ENCODE measurements at places on chromosomes 1 and 21.

- DNase-seq = no peak
Measured at GRCh38 chr1:162279136-162279498, 97.5 kb downstream of the SPATA46 start.

DNA sequence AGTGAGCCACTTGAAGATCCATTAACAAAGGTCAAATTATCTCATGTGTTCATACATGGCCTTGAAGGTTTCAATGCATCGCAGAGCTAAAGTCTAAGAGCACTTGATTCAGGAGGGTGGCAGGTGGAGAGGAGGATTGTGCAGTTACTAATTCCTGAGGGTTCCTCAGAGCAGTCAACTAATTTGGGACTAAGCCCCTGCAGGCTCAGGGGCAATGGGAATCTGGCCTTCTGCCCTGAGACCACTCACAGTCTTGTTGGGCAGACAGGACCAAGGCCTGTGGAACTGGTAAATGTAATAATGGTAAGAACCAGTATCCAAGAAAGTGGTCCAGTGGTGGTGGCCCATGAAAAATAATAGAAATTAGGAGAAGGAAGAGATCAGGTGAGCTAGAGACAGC is 127.4 kb upstream of the HMGB4 start:
- no peak for DNase-seq

DNA sequence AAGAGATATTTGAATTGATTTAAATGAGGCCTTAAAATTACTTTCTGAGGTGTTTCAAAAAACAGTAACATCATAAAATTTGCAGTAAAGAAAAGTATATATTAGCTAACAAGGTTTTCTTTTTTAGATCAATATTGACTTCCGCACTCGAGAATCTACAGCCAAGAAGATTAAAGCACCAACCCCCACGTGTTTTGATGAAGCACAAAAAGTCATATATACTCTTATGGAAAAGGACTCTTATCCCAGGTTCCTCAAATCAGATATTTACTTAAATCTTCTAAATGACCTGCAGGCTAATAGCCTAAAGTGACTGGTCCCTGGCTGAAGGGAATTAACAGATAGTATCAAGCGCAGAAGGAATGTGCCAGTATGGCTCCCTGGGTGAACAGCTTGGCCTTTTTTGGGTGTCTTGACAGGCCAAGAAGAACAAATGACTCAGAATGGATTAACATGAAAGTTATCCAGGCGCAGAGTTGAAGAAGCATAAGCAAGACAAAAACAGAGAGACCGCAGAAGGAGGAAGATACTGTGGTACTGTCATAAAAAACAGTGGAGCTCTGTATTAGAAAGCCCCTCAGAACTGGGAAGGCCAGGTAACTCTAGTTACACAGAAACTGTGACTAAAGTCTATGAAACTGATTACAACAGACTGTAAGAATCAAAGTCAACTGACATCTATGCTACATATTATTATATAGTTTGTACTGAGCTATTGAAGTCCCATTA is 3.6 kb downstream of the RGS1 start:
- DNase-seq = no peak

- DNase-seq = no peak
Measured at GRCh38 chr1:61539720-61540462, 185.1 kb downstream of the TM2D1 start.

DNA sequence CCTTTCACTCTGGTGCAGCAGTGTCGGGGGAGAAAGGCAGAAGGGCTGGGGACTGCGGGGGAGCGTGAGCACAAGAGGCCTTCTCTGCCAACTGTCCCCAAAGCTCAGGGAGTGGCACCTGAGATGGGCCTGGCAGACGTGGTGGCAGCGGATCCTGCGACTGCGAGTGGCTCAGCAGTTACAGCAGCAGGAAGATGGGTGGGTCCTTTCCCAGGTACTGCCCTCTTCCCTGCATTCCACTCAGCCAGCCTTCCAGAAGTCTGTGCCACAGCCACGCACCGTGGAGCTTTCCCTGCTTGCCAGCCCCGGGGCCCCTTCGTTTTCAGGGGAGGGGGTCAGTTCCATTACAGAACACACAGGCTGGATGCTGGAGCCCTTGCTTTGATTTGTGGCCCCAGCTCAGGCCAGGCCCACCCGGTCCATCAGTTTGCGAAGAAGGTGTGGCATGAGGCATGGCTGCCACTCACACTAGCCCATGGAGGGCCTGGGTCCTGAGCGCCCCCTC is 17.2 kb downstream of the MTHFR start:
- DNase-seq = no peak

DNA sequence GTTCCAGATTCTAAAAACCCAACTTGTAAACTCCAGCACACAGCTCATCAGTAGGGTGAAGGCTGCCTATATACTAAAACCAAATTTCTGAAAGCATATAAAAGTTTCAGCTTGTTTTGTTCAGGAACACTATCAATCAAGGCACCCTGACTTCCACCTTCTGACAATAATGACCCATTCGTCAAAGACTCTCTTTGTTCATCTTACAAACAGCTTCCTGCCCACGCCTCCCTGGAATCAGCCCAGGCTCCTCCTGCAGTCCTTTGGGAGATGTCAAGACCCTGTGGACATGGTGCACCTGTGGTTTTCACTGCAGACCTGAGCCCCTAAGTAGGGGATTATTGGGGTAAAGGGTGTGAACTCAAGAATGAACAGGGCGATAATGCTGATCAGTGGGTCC is 178.9 kb upstream of the CAMK1G start:
- no peak for DNase-seq

DNA sequence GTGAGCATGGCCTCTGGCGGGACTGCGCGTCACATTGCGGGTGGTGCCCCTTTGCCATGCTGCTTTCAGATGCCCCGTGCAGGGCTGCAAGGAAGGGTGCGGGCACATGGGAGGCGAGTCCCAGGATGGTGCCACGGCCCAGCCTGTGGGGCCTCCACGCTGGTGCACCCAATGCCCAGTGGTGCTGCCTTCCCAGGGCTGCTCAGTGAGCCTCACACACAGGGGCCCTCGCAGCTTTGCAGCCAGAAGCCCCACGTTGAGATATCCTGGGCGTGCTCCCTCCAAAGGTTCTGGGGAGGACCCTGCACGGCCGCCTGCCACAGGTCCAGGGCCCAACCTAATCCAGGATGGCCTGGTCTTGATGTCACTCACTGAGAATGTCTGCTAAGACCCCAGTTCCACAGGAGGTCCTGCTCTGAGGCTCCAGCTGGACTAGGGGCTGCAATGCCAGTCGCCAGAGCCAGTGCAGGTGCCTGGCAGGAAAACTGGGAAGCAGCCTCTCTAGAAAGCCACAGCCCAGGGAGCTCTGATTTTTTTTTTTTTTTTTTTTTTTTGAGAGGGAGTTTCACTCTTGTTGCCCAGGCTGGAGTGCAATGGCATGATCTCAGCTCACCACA is 34.1 kb upstream of the PRSS38 start:
- DNase-seq = no peak

GRCh38 chr21:19899645-19900044 is 1098.6 kb upstream of the NCAM2 start:
- no peak for DNase-seq

DNA sequence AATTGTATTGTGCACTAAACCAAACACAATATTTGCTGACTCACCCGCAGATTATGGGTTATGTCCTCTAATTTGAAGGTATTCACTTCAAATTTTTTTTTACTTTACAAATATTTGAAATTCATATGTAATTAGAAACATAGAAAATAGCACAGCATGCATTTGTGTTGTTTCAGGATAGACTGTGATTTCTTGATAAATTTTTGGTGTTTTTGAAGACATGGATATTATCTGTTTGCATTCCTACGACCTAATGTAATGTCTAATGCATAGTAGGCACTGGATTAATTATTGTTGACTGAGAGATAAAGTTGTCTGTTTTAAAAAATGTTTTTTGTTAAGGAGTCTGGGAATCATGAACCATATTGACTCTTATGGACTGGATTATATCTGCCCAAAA is 850.2 kb downstream of the BRINP3 start:
- no peak for DNase-seq

- no peak for DNase-seq
Measured at GRCh38 chr1:65109487-65109886, 38.5 kb upstream of the AK4 start.

DNA sequence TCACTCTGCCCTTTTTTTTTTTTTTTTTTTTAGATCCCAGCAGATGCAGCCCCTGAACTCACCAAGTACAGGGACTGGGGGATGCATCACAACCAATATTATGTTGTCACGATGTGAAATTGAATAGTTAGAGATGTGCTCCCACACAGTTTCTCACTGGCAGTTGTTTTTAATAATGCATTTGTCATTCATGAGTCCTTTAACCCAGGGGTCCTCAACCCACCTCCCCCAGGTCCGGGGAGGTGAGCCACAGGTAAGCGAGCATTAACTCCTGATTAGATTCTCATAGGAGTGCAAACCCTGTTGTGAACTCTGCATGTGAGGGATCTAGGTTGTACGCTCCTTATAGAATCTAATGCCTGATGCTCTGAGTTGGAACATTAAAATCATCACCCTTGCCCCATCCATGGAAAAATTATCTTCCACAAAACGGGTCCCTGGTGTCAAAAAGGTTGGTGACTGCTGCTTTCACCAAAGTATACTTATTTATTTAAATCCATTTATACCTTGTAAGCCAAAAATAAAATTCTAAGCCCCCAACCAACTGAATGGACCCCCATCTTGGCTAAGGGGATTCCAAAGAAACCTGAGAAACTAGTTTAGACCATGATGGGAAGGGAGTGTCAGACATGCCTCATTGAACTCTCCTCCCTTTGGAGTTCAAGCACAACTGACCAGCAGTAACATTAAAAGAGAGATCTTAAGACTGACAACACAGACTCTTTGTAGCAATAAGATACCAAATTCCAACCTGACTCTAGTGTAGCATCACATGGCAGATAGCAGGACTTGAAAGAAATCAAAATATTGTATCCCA is 119.3 kb upstream of the ATP1A1 start:
- DNase-seq = no peak

DNA sequence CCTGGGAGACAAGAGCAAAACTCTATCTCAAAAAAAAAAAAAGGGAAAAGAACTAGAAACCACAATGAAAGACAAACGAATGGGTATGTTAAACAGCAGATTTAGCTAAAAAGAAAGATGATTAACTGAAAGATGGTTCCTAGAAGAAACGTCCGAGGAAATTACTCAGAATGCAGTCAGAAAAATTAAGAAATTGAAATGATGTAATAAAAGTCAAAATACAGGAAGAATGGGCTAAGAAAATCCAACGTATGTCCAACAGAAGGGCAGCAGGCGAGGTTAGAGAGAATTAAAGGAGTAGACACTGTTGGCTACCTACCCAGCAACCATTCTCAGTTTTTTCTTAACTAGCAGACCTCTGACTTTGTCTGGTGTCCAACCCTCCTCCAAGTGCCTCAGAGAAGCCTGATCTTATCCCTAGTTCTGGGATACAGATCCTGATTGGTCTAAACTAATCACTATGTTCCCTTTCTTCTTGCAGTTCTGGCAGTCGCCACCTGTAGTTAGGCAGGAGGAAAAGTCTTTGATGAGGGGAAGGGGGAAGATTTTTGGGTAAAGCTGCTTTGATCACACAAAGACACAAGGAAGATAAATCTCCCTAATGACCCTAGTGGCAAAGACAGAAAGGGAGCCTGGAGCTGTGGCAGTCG is 25.7 kb downstream of the GPR161 start:
- DNase-seq = no peak

GRCh38 chr1:87362063-87362833 is 33.6 kb downstream of the LMO4 start:
- DNase-seq = no peak

DNA sequence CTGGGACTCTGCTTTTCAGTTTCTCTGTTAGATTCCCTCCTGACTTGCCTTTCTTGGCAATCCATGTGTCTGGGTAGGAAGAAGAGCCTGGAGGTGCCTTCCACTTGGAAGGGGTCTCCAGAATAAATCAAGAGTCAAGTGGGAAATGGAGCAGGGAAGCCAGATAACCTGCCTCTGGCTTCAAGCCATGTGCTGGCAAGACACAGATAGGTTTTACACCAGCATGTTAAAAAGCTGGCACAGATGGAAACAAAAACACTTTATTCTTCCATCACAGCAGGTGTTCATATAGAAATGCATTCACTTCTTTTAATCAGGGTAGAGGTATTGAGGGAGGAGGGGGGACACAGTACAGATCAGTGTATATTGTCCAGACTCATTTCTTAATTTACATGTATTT is 356.9 kb upstream of the RUNX1 start:
- DNase-seq = no peak

GRCh38 chr21:38365521-38365920 is 108.7 kb downstream of the KCNJ15 start:
- no peak for DNase-seq

GRCh38 chr1:213680677-213681325 is 307.0 kb upstream of the PROX1 start:
- no peak for DNase-seq

GRCh38 chr1:224064150-224064549 is 49.8 kb upstream of the FBXO28 start:
- no peak for DNase-seq

DNA sequence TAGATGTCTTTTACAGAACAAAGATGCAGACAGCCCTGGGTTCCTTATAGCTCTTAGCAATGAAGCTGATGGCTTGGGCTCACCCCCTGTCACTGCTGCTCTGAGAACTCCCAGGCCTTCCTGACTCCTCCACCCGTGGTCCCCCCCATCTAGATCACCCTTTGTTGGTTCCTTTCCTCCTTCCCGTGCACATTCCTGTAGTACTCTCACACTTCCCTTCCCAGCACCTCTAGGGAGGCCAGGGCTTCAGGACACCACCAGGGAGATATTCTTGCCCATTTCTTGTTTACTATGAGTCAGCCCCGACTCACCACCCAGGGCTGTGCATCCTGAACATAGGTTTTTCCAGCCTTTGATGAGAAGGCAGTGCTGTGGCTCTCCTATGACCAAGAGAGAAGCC is 14.4 kb upstream of the NOS1AP start:
- DNase-seq = no peak

GRCh38 chr1:172144445-172145061 is 275.9 kb upstream of the C1orf105 start:
- DNase-seq = no peak

DNA sequence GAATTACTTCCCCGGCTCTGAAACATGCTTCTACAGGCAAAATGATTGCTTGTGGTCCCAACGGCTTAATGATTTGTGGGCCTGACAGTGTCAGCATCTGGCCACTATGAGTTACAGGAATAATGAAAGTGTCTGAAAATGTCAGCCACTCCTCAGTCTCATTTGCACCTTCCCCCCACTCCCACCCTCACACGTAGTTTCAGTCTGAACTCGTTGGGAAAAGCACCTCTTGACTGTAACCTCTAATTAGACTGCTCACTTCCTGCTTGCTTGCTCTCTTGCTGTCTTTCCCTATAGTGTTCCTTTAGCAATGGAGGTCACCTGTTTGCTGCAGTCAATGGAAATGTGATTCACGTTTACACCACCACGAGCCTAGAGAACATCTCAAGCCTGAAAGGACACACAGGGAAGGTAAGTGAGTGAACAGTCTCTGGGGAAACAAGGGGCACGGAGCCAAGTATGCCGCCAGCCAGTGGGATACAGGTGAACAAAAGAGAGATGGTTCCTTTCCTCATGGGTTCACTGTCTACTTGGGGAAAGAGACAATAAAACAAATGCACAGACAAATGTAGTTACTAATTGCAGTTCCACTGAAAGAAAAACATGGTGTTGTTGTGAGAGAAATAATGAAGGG is 27.1 kb downstream of the CFAP57 start:
- no peak for DNase-seq
